Kidney (tissue), 22 donors: ENCODE measurements at places on chromosomes 5 and 9.
A peak's percentile ranks its signal among the peaks of the same experiment; 100 is the strongest.

GRCh38 chr5:41735213-41735612, 135.0 kb downstream of the OXCT1 start:
- DNase-seq = no peak

GRCh38 chr9:127589955-127590370, 22.1 kb upstream of the STXBP1 start:
- DNase-seq = peak; percentile 65

- DNase-seq = no peak
These were observed 243.9 kb upstream of the KLF4 start for GRCh38 chr9:107733523-107733894.

DNA sequence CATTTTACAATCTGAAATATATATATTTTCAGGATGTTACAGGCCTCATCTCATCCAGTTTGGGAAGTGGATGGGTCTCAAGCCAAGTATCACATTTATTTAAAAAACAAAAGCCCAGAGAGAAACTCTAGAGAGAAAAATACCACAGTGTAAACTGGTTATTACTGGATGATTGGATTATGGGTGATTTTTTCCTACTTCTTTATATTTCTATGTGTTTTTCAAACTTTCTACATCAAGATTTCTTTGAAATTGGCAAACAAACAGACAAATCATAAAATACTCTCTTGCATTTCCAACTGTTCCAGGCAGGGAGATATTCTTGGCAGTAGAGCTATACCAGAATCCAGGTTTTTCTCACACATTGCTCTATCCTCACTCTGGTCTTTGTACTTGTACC, 116.0 kb upstream of the SMIM23 start:
- DNase-seq = no peak

GRCh38 chr9:4986296-4986695, 1.2 kb downstream of the JAK2 start:
- no peak for DNase-seq

DNA sequence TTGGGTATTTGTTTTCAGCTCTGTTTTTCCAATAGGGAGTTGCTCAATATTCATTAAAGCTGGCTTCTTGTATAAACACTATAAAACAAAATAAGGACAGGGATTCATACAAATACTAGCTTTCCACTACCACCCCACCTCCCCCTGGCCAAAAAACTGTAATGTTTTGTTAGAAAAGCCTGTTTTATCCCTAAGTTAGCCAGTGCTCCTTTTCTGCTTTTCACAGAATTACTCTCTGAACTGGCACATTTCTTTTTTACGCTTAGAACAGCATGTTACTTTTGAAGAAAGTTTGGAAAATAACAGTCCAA, 147.4 kb upstream of the DMRT1 start:
- no peak for DNase-seq

DNA sequence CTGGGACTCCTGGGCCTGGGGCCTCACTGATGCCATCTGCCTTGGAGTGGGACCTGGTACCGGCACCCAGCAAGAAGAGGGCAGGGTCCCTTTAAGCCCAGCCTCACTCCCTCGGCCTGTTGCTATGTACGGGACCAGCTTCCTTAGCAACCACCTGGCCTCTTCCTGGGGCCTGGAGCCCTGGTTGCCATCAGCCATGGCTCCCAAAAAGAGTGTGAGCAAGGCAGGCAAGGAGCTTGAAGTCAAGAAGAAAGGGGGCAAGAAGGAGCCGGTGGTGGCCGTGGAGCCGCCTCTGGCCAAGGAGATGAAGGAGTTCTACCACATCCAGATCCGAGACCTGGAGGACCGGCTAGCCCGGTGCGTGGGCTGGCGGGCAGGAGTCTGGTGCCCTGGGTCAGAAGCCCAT, at the start of gene CFAP157:
CFAP157 (plus strand) TSS at position 153 of the 406 bp plus-strand sequence; CDS start at position 197, 44 bp downstream.
- peak; percentile 51 for DNase-seq

DNA sequence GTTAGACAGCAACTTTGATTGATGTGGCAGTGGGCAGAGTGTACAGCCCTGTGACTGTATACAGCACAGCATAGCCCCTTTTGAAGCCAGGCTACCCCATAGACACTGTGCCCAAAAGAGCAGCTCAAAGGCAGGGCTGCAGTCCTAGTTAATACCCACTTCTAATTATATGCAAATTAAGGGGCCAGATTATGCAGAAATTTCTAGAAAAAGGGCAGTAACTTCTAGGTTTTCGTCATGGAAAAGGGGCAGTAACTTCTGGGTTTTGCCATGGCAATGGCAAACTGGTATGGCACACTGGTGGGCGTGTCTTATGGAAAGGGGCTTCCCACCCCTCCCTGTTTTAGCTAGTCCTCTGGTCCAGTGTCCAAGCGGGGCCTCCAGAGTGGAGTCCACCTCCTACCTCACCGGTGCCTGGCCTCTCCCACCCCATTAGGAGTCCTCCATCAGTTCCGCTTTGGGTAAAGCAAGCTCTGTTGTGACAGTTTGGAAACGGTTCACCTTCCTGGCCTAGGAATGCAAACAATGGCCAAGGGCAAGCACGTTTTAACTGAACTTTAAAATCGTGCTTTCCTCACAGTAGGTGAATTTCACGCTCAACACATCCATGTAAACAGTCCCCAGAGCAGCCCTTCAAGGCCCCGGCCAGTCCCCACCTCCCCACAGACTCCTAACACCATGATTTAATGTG, 5.6 kb downstream of the ADAMTS13 start:
- DNase-seq = no peak

- DNase-seq = no peak
These were observed 56.7 kb upstream of the CXCL14 start for GRCh38 chr5:135635451-135635850.

DNA sequence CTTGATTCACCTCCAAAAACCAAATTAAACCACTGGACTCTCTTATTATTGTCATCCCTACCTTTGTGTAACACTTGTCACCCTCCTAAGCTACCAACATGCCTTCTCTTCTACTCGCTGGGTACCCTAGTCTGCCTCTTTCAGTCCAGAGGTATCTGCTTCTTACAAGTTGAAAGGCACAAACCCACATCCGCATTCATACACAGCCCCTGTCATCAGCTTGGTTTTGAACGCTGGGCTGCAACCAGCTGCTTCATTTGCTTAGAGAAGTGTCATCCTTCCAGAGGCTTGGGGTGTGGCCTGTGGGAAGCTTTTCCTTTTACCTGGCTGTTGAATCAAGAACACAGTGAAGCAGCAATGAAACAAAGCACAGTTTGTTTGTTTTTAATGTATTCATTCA, 138.8 kb upstream of the WWC1 start:
- no peak for DNase-seq
